Psoas muscle (tissue), 8 donors: ENCODE measurements at places on chromosomes 4 and X. TPM values are rescaled to one million over a fixed set of nuclear protein-coding genes. Genes with fewer than 3 reads are reported as not detected.
A peak's percentile ranks its signal among the peaks of the same experiment; 100 is the strongest.

KIAA1210 gene
- total RNA-seq, result not detected

SSX4B gene
- not detected for total RNA-seq

CFP gene
- total RNA-seq, result 0.51 TPM

- DNase-seq, result no peak
Observed at GRCh38 chr4:186472948-186473347, 82.4 kb downstream of the MTNR1A start.

DNA sequence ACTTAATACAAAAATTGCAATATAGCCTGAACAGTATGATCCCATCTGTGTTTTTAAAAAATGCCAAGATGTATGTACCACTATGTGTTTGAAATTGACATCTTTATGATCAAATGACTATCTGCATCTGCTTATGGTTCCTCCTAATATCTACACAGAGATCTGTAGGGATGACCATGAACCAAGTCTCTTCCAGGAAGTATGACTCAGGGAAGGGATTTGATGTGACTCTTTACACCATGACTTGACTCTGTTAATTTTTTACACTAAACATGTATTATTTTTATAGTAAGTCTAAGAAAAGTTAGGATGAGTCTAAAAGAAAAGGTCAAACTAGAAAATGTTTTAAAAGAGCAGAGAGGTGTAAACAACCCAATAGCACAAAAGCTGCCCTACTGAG is 164.0 kb downstream of the SH3KBP1 start:
- DNase-seq, result no peak

DNA sequence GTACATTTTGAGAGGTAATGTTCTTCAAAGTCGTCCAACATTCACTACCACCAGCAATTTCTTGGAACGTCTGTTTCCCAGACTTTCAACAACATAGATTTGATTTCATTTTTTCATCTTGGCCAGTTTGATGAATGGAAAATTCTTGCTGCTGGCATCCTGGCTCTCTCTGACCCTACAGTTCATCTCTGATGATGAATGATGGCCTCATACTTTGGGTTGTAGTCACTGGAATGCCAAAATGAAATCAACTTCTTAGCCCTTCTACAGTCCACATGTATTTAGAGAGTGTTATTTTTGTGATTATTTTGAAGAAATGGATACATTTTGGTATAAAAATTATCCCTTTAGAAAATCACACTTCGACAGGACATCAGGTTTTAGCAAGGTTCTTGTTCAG is 8.8 kb downstream of the CHST7 start:
- no peak for DNase-seq

DNA sequence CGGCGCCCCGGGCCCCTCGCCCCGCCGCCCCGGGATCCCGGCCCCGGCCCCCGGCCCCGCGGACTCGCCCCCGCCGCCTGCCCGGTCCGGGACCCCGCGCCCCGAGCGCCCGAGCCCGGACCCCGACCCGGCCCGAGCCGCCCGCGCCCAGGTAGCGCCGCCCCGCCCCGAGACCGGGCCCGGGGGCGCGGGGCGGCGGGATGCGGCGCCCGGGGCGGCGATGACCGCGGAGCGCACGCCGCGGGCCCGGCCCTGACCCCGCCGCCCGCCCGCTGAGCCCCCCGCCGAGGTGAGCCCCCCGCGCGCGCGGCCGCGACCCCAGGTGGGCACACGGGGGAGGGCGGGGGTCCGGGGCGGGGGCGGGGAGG is 224 bp downstream of the FGFRL1 start:
- no peak for DNase-seq

GRCh38 chr4:147362938-147363337 is 118.0 kb upstream of the EDNRA start:
- peak; percentile 72 for DNase-seq

DNA sequence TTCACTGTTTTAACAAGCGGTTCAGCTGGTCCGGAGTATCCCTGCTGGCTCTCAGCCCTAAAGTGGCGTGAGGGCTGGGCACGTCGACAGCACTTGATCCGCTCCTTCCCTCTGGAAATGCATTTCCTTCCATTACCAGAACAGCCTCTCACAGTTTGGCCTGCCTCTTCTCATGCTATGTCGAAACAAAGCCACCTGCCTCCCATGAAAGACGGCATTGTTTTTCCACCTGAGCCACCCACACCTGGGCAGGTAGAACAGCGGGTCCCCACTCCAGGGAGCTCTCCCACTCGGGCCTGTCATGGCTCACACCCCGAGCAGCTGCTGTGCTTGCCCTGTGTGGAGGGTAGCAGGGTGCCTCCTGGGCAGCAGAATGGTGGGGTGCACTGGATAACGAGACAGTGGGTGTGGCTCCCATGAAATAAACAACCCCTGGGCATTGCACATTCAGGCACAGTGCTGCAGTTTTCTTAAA is 86.2 kb downstream of the FHDC1 start:
- no peak for DNase-seq

GRCh38 chrX:134541906-134542305 is 81.9 kb downstream of the HPRT1 start:
- DNase-seq, result no peak

DNA sequence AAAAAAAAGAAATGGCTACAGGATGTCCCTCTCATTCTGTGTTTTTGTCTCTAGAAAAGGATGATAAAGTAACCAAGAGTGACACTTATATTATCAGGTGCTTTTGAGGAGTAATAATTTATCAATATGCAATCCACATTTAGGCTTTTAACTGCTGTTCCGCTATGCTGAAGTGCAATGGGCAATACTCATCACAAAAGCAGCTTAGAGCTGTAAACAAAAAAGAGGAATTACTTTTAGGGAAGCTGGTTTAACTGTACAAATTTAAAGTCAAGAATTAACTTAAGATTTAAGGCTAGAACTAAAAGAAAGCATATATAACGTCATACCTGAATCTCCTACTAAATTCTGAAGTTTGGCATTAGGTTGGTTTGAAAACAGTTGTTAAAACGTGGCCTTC is 93.5 kb upstream of the DDX3X start:
- no peak for DNase-seq
